ENCODE measurements at places on chromosomes 12 and 14.

DNA sequence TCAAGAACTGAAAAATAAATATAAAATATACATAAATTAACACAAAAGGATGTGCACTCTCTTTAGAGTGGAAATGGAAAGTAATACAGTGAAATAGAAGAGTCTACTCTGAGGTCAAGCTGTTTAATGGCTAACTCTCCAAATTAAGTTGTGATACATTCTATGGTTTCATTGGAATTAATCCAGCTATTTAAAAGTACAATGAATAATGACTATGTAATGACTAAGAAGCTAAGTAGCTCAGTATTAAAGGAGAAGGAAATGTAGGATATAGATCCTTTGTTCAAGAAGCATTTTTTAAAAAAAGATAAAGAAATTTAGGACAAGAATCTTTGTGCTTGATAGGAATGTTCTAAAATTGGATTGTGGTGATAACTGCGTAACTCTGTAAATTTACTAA is 85.3 kb downstream of the LRP6 start:
- no peak for DNase-seq

DNA sequence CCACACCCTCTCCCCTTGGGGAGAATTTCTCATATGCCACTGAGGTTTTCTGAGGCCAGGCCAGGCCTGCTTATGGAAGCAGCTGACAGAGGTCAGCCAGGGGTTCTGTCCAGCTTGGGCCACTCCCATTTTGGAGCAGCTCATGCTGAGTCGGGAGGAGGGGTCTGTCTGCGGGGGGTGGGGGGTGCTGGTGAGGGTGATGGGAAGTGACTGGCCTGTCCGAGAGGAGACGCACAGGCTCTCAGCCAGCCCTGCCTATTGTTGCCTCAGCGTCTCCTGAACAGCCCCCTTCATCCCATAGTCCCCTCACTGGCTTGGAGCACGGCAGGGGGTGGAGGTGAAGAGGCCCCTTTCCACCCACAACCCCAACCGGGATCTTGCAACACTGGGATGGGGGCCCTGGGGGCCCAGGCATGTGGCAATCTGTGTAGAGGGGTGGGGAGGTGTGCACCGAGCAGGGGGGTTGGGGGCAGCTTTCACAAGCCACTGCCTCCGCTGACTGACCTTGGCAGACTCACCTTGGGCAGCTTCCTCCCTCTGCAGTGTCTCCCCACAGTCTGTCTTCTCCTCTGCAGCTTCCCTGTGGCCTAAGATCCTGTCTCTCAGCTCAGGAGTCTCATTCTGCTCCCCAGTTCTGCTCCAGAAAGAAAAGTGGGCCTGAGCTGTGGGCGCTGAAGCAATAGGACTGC is 5.5 kb downstream of the CEBPE start:
- DNase-seq = no peak

- DNase-seq = no peak
Observed at GRCh38 chr12:98149270-98149669, 366.1 kb upstream of the TMPO start.

DNA sequence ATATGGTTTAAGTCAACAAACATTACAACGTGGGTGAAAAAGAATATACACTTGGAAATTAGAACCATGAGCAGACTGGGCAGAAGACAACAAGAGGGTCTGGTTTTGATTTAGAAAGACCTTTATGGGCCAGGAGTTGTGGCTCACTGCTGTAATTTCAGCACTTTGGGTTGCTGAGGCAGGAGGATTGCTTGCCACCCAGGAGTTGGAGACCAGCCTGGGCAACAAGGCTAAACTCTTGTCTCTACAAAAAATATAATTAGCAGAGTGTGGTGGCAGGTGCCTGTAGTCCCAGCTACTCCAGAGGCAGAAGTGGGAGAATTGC is 2.7 kb upstream of the NFKBIA start:
- no peak for DNase-seq

DNA sequence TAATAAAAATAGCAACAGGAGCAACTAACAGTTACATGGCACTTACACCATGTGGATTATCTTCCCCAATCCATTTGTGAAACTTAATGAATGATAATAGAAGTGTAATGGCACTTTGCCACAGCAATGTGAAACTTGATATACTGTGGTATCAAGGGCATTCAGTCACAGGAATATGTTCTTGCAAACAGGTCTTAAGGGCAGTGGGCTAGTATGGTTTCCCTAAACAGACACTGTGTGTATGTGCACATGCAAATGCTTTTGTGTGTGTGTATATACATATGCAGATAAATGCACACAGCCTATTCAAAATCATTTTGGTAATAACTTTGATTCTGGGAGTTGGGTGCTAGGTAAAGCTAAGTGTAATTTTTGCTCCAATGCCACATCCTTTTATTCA is 26.2 kb upstream of the ARHGAP5 start:
- DNase-seq = no peak

GRCh38 chr12:124786061-124786964 is 77.4 kb downstream of the SCARB1 start:
- DNase-seq = peak; percentile 42

DNA sequence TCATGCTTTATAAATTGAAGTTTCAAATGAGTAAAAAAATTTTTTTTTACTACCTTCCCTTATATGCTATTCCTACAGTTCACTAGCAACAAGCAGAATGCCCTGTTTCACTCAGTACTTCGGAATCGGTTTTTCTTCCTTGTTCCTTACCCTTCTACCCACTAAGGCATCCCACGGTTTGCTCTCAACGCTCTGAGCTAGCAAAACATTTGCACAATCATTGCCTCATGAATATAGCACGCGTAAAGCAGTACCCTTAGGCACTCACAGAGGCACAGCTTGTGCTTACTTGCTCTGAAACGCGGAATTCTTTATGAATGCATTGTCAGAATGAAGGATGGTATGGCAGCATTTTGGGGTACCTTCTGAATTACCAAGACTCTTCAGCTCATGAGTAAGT is 45.0 kb downstream of the PPP1R13B start:
- DNase-seq = no peak

- no peak for DNase-seq
Observed at GRCh38 chr12:38728894-38729293, 176.5 kb downstream of the CPNE8 start.

DNA sequence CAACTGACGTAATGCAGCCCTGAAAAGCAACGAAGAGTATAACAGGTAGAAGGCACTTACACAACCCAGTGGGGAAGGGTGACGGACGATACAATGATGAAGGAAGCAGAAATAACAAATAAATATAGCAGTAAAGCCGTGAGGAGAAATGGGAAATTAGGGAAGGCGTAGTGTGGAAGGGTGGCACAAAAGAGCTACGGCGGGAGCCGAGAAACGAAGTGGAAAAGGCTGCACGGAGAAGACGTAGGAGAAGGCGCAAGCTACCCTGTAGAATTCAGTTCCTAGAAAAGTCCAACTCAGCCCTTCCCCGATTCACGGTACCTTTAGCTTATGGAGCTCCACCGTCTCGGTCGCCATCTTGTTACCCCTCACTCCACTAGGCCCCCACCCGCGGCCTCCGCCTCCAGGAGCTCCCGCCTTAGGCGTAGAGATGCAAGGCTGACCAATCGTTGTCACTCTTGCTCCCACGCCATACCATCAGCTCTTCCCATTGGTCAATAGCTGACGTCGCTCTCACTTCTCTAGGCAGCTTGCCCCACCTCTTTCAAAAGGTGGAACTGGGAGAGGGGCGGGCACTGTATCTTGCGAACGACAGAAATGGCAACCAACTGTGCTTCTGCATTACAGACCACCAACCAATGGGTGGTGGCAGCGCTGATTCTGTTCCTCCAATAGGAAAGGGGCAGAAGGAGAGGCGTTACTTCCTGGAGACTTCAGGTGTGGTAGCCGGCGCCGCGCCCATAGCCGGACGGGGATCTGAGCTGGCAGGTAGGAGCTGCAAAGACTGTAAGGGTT is at the start of the genes ORMDL2 and SARNP:
ORMDL2 (plus strand) TSS at position 697 of the 795 bp plus-strand sequence. CDS start 959 bp downstream, outside the sequence.
SARNP (minus strand) TSS at position 380 of the 795 bp plus-strand sequence; CDS start at position 357, 23 bp downstream.
- DNase-seq = peak; percentile 99

DNA sequence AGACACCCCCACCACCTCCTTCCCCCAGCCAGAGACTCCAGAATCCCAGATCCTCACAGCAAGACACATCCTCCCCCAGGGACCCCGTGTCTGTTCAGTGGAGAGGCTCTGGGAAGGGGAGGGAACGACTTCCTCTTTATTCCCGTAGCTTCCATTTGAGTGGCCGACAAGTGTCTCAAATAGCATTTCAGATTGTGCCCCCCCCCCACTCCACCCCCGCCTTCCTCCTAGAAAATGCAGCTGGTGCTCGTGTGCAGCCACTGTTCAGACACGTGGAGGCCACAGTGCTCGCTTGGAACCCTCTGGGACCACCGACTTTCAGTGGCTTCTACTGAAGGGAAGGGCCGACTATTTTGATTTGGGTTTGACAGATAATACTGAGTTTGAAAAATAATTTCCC is 14.3 kb downstream of the PPP2R5C start:
- DNase-seq = no peak

DNA sequence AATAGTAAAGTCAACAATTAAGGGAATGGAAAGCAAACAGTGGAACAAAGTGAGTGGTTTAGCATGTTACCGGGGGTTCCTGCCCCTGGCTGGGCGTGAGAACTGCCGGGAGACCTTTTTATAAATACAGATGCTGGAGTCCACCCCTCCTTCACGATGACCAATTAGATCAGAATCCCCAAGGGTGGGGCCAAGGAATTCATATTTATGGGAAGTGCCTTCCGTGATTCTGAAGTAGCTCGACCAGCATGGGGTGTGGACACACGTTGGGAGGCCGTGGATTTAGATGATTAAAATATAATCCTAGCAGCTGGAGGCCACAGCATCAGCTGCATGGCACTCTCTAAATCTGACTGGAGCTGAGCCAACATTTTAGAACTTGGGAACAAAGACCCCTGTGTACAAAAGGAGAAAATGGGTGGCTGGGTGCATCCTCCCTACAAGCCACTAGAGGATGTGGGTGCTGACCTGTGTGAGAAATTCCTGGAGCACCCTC is 87.9 kb downstream of the SRRM4 start:
- DNase-seq = no peak

GRCh38 chr12:3117591-3118015 is 40.4 kb downstream of the TSPAN9 start:
- DNase-seq = peak; percentile 70

GRCh38 chr14:23590198-23590597 is 11.6 kb upstream of the JPH4 start:
- DNase-seq = no peak

DNA sequence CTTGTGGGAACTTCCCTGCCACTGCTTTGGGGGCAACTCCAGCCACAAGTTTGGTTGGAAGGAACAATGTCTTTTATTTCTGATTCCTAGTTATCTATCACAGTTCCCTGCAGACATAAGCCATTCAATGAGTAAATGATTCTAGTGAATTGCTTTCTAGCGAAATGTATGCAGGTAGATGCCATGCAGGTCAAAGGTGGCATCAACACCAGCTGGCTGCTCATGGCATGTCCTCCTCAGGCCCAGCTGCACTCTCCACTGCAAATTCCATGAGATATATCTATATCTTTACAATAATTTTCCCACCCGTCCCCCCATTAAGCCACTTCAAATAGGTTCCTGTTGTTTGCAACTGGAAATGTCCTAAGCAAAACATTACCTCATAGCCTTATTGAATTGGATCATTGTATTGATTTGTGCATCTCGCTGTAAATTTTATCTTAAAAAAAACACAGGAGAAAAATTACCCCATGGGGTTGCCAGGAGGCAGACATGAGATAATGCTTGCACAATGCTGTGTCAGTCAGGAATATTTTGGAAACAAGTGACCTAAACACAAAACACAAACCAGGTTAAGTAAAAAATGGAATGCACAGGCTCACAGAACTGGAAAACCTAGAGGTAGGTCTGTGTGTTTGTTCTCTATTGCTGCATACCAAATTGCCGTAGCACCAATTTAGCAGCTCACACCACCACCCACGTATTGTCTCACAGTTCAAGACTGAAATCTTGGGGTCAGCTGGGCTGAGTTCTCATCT is 32.8 kb upstream of the TXNRD1 start:
- no peak for DNase-seq

DNA sequence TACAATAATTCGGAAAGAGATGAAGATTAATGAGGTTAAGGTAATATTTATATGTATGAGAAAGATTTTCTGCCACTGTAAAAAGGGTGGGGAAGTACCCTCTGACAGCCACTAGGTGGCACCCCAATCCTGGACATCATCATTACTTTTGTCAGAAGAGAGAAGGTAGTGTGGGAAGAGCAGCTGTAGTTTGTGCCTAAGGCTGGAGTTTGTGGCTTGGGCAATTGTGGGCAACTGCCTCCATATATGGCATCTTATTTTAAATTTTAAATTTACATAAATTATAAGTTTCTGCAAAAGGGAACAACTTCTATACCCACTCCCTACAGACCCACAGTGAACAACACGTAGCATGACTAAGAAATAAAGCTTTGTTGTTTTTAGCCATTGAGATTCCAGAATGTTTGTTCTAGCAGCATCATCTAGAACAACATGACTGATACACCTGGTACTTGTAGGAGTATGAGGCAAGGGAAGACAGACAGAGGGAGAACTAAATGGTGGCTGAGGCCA is 34.4 kb upstream of the SYCP3 start:
- peak; percentile 16 for DNase-seq

DNA sequence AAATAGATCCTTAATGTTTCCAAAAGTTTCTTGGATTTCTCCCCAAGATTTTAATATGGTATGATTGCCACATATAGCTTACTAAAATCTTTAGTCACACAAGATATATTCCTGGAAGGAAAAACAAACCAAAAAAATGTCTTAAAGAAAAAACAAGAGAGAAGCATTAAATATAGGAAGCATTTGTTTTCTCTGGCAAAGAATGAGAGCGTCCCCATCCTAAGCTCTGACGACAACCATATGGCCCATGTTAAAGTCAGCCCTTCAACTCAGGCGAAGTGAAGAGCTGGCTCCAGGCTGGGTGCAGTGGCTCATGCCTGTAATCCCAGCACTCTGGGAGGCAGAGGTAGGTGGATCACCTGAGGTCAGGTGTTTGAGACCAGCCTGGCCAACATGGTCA is 35.6 kb downstream of the GCH1 start:
- peak; percentile 28 for DNase-seq

DNA sequence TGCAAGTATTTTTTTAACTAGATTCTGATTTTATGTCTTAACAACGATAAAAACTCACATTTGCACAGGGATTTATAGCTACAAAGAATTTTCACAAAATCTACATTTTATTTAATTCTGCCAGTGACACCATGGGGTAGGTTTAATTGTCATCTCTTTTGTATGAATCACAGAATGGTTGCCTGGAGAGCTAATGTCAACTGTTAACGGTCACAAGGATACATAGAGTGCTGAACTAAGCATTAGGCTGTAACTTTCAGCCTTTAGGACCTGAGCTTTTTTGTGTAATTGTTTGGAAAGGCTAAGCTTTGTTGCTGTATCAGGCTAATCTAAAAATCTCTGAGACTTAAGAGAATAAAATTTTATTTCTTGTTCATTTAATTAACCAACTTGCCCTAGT is 465.3 kb upstream of the TBX3 start:
- no peak for DNase-seq

DNA sequence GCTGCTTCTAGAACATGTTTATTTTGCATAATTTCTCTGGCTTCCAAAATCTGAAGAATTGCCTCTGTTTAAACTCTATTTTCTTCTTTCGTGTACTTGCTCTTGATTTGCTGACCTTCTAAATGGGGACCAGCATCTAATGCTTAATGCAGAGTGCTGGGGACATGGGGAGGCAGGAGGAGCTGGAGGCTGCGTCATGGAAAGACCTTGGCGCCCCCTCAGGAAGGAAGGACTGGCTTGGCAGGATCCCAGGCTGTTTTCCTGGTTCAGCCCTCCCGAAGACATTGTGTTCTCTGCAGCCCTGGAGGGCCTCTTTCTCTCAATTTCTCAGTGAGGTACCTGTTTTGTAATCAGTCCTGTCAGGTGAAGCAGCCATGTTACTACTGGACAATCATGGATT is 5.5 kb downstream of the PRKCH start:
- no peak for DNase-seq
